Activated naive CD4-positive, alpha-beta T cell treated with anti-CD3 and anti-CD28 coated beads for 36 hours (primary cell): ENCODE measurements at places on chromosomes 7 and 10. TPM values are rescaled to one million over a fixed set of nuclear protein-coding genes. Genes with fewer than 3 reads are reported as not detected.

Gene RBM28
- total RNA-seq: 51.9 TPM

Gene CPED1
- not detected for total RNA-seq

- no peak for DNase-seq
- no peaks in the 10 kb centered on the region for H3K27me3 ChIP-seq
- no peak overlapping the region for H3K4me3 ChIP-seq
- no peaks in the 10 kb centered on the region for H3K4me1 ChIP-seq
Observed at GRCh38 chr10:119112056-119112455, 8.1 kb downstream of the DENND10 start.

DNA sequence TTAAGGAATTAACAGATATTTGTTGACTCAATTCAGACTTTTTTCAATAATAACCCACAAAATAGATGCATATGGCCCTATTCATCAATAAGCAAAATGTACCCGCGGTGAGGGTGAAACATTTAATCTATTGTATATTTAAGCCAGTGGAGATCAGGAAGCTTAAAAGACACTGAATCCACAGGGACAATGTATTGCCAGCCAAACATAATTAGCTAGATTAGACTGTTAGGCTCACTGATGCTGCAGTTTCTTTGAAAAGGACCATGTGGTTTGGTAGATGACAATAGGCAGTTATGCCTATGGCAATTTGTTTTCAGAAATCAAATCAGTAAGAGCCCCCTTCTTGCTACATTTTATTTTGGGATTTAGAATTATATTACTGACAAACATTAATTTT lies 87.3 kb upstream of the PLXDC2 start:
- H3K4me1 ChIP-seq: no peaks in the 10 kb centered on the region
- no peak for DNase-seq
- H3K27me3 ChIP-seq: no peaks in the 10 kb centered on the region
- no peaks in the 10 kb centered on the region for H3K36me3 ChIP-seq
- no peak overlapping the region for H3K27ac ChIP-seq

GRCh38 chr7:151433721-151434400 lies 6.1 kb downstream of the CRYGN start:
- H3K4me3 ChIP-seq: no peak overlapping the region
- no peaks in the 10 kb centered on the region for H3K36me3 ChIP-seq
- H3K4me1 ChIP-seq: peaks cover 38% of the 10 kb centered on the region
- H3K27ac ChIP-seq: no peak overlapping the region
- DNase-seq: no peak
